SIG-M5 (cell line): ENCODE measurements at places on chromosomes 13 and 19.

GRCh38 chr19:56098731-56099568 is 22.1 kb downstream of the ZNF787 start:
- no peak for DNase-seq

GRCh38 chr19:47609906-47610894 is 1.3 kb downstream of the BICRA start:
- DNase-seq, result no peak

- DNase-seq, result no peak
Measured at GRCh38 chr19:12801466-12802266, at the start of the genes PRDX2 and THSD8. Gene PRDX2 (minus strand): TSS chr19:12801800. CDS start chr19:12801261, 539 bp downstream. Gene THSD8 (plus strand): TSS chr19:12802069. CDS start chr19:12802072, 3 bp downstream.

GRCh38 chr19:7904074-7905020 is 670 bp downstream of the MAP2K7 start:
- no peak for DNase-seq

DNA sequence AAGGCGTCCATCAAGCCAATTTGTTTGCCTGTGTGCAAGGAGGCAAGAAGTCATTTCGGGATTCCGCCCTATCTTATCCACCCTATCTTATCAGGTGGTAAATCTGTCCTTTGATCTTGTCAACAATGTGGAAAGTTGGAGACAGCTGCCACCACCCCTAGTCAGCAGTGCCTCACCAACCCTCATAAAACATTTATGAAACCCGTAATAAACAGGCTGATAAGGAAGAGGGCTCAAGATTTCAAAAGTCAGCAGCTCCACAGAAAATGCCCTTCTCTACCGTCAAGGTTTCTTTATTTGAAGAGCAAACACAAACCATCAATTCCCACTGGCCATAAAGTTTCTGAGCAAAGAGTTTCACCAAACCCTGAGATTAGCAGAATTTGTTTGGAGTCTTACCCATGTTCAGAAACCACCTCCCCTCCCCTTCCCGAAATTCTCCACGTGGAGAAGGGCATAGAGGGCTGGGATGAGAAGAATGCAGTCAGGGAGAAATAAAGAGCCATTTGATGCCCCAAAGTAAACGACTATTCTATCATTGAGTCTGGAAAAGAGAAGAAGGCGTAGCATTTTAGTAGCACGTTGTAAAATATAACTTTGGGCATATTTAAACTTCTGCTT is 196.0 kb upstream of the GPR12 start:
- DNase-seq, result no peak

- no peak for DNase-seq
Measured at GRCh38 chr13:39913928-39914327, 258.5 kb downstream of the COG6 start.

DNA sequence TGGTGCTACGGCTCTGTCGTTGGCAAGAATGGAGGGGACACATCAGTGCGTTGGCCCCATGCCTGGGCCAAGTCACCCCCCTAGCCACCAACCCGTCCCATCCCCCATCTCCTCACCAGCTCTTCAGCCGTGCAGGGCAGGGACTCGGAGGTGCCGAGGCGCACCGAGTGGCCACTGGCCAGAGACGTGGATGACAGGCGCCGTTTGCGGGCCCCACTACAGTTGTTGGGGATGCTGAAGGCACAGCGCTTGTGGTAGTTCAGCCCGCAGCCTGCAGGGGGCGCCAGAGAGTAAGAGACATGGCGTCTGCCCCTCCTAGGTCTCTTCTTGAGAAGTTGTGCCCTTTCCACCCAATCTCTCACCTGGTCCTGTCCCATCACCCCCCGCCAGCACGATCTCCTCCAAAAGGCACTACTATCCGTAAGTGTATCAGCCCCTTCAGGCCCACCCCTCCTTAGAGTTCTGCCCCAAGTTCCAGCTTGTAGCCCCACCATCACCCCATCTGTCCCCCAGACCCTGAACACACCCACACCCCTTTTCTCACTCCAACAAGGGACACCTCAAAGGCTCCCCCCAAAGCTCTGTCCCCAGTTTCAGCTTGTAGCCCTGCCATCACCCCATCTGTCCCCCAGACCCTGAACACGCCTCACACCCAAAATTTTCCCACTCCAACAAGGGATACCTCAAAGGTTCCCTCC is 12.4 kb downstream of the PRKD2 start:
- no peak for DNase-seq
